ENCODE measurements at places on chromosomes 13 and 19.

GRCh38 chr13:42985312-42986175 is 6.5 kb downstream of the EPSTI1 start:
- DNase-seq = peak; percentile 43
- no peak overlapping the region for H3K4me3 ChIP-seq
- H3K27me3 ChIP-seq = no peaks in the 10 kb centered on the region
- peak overlapping the region; percentile 12 for H3K27ac ChIP-seq
- peaks cover 25% of the 10 kb centered on the region for H3K4me1 ChIP-seq

- peak overlapping the region; percentile 19 for H3K27ac ChIP-seq
- no peaks in the 10 kb centered on the region for H3K27me3 ChIP-seq
- no peaks in the 10 kb centered on the region for H3K36me3 ChIP-seq
- peaks cover 28% of the 10 kb centered on the region for H3K4me1 ChIP-seq
Observed at GRCh38 chr13:47184321-47184720, 287.5 kb upstream of the HTR2A start.

GRCh38 chr13:30763786-30764413 is 28.6 kb downstream of the ALOX5AP start:
- H3K27ac ChIP-seq = no peak overlapping the region
- no peak overlapping the region for H3K4me3 ChIP-seq
- H3K36me3 ChIP-seq = no peaks in the 10 kb centered on the region
- DNase-seq = peak; percentile 36
- no peaks in the 10 kb centered on the region for H3K4me1 ChIP-seq

- H3K4me1 ChIP-seq = no peaks in the 10 kb centered on the region
- H3K4me3 ChIP-seq = no peak overlapping the region
- no peak overlapping the region for H3K27ac ChIP-seq
- H3K36me3 ChIP-seq = no peaks in the 10 kb centered on the region
- H3K27me3 ChIP-seq = no peaks in the 10 kb centered on the region
Observed at GRCh38 chr19:52823676-52824075, 2.2 kb upstream of the ZNF28 start.

DNA sequence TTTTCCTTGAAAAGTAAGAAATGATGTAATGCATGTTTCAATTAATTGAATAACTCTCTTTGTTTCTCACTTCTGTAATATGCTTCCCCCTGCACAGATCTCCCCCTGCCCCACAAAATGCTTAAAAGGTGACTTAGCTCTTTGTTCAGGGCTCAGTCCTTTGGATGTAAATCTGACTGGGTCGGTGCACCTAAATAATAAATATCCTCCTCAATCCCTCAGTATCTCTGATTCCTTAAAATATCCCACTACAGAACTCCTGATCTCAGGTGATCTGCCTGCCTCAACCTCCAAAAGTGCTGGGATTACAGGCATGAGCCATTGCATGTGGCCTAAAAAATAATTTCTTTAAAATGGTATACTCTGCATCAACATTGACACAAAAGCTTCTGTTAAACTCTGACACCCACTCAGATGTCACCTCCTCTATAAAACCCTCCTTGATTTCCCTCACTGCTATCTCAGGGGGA is 107.0 kb downstream of the ZNF429 start:
- DNase-seq = no peak
- no peaks in the 10 kb centered on the region for H3K27me3 ChIP-seq
- no peak overlapping the region for H3K4me3 ChIP-seq
- H3K4me1 ChIP-seq = no peaks in the 10 kb centered on the region

DNA sequence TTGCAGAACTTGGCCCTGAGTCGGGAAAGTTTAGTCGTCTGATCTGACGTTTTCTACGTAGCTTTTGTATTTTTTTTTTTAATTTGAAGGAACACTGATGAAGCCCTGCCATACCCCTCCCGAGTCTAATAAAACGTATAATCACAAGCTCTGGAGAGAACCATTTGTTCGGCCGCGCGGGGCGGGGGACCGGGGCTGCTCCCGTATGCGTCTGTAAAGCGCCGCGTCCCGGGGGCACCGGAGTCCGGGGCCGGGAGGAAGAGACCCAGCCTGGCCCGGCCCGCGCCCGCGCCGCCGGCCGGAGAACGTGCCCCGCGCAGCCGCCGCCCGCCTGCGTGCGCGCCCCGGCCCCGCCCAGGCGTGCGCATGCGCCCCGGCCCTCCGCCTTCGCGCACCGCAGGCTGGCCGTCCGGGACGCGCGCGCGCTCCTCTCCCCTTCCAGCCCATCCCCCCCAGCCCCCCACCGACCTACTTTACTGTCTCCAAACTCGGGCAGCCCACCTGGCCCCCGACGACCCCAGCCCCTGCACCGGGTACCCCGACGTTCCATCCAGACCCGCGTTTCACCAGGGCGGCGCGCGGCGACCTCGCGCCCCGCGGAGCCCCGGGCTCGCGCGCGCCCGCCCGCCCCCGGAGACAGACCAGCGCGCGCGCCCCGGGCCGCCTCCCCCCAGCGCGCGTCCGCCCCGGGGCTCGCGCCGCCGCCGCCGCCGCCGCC is 785 bp upstream of the USF2 start:
- 0 out of 2 replicates have a peak, but pooled peaks cover 9% of the 10 kb centered on the region for H3K36me3 ChIP-seq
- no peaks in the 10 kb centered on the region for H3K4me1 ChIP-seq
- peak overlapping the region; percentile 98 for H3K4me3 ChIP-seq
- DNase-seq = peak; percentile 88
- peaks cover 3% of the 10 kb centered on the region for H3K27me3 ChIP-seq

- no peak for DNase-seq
- H3K27ac ChIP-seq = no peak overlapping the region
- no peaks in the 10 kb centered on the region for H3K4me1 ChIP-seq
- no peaks in the 10 kb centered on the region for H3K36me3 ChIP-seq
- H3K27me3 ChIP-seq = no peaks in the 10 kb centered on the region
- H3K4me3 ChIP-seq = no peak overlapping the region
Observed at GRCh38 chr19:57954996-57955395, 7.5 kb upstream of the ZNF256 start.

DNA sequence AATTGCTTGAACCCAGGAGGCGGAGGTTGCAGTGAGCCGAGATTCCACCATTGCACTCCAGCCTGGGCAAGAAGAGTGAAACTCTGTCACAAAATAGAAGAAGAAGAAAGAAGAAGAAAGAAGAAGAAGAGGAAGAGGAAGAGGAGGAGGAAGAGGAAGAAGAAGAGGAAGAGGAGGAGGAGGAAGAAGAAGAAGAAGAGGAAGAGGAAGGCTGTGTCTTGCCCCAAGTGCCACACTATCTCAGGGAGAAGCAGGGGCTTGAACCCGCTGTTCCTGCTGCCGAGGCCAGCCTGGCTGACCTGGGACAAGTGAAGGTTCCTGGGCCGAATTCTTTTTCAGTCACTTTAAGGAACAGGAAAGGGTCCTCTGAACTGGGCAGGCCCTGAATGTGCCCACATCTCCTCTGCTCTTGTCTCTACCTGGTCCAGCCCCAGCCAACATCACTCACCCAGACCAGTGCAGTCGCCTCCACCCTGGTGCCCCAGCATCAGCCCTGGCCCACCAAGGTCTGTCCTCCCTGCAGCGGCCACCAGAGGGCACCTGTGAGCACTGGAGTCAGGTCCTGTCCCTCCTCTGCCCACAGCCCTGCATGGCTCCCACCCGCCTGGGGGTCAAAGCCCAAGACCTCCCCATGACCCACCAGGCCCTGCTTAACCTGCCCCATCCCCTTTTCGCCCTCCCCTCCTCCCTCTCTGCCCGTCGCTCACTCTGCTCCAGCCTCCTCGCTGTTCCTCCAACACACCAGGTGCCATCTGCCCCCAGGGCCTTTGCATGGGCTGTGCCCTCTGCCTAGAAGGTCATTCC is 20.0 kb downstream of the TICAM1 start:
- H3K4me3 ChIP-seq = no peak overlapping the region
- DNase-seq = peak; percentile 67
- H3K27me3 ChIP-seq = no peaks in the 10 kb centered on the region
- no peaks in the 10 kb centered on the region for H3K36me3 ChIP-seq
- peaks cover 4% of the 10 kb centered on the region for H3K4me1 ChIP-seq

DNA sequence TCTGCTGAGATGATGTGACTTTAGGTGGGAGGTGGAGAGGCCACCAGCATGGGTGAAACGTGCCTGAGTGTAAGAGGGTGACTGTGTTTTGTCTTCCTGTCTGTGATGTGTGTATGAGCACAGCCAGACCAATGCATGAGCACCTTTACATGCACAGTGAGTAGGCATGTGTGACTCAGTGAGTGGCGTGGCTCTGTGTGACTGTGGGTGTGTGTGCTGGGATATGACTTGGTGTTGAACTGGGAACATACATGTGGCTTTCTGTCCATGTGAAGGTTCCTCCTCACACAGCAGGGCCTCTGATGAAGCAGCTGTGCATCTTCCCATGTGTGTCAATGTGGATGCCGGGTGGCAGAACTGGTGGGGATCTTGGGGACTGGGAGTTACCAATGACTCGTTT is 19.9 kb upstream of the LGALS13 start:
- no peaks in the 10 kb centered on the region for H3K36me3 ChIP-seq
- no peaks in the 10 kb centered on the region for H3K4me1 ChIP-seq
- H3K27ac ChIP-seq = no peak overlapping the region
- no peak overlapping the region for H3K4me3 ChIP-seq

GRCh38 chr13:36965767-36966166 is 33.4 kb downstream of the ALG5 start:
- peaks cover 44% of the 10 kb centered on the region for H3K36me3 ChIP-seq
- peak overlapping the region; percentile 88 for H3K27ac ChIP-seq
- peaks cover 14% of the 10 kb centered on the region for H3K4me1 ChIP-seq

GRCh38 chr13:48782429-48782840 is 128.7 kb downstream of the CYSLTR2 start:
- no peak overlapping the region for H3K4me3 ChIP-seq
- 0 out of 2 replicates have a peak, but pooled peaks cover 5% of the 10 kb centered on the region for H3K36me3 ChIP-seq
- DNase-seq = no peak

DNA sequence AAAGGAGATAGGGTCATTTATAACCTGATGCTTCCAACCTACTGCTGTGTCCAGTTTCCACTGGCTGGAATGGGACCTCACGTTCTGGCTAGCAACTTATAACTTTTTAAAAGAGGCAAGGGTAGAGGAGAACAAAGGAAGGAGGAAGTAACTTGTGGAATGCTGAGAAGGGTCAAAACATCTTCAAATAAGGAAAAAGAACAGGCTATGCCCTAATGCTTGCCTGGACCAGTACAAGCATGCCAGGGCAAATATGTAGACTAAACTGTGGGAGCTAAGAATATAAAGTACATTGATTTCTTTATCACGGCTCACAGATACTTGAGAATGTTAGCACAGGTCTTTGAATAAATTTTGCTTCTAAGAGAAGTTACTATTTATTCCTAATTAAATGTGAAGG is 1.5 kb upstream of the ZNF561 start:
- no peak for DNase-seq
- no peak overlapping the region for H3K27ac ChIP-seq
- no peak overlapping the region for H3K4me3 ChIP-seq
- H3K36me3 ChIP-seq = peaks cover 11% of the 10 kb centered on the region
- H3K27me3 ChIP-seq = no peaks in the 10 kb centered on the region

GRCh38 chr19:20969498-20969897 is 46.4 kb downstream of the ZNF85 start:
- no peak overlapping the region for H3K4me3 ChIP-seq
- H3K4me1 ChIP-seq = no peaks in the 10 kb centered on the region
- no peaks in the 10 kb centered on the region for H3K36me3 ChIP-seq
- H3K27ac ChIP-seq = no peak overlapping the region
- no peaks in the 10 kb centered on the region for H3K27me3 ChIP-seq

- no peak overlapping the region for H3K27ac ChIP-seq
- DNase-seq = peak; percentile 78
- H3K27me3 ChIP-seq = peaks cover 12% of the 10 kb centered on the region
Observed at GRCh38 chr19:35828692-35829301, 16.2 kb upstream of the PRODH2 start.

DNA sequence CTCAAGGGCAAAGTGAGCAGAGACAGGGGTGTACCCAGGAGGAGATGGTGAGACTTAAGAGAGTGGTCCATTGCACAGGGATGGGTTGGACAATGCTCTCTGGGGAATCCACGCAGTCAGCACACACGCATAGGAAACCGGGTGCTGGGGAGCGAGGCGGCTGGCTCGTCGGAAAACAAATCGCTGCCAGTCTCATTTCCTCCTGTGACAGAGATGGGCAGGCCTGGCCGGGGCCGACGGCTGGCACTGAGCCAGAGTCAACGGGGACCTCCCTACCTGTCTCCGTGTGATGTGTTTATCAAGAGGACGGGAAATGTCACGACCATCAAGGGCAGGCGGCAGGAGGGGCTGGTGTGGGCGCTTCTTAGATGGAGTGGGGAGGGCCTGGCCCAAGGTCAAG is 27.3 kb downstream of the PTPRS start:
- DNase-seq = no peak
- H3K27ac ChIP-seq = no peak overlapping the region
- H3K4me1 ChIP-seq = no peaks in the 10 kb centered on the region
- H3K36me3 ChIP-seq = no peaks in the 10 kb centered on the region

GRCh38 chr13:21011378-21011777 is 50.0 kb downstream of the LATS2 start:
- H3K27me3 ChIP-seq = no peaks in the 10 kb centered on the region
- H3K36me3 ChIP-seq = no peaks in the 10 kb centered on the region
- H3K4me3 ChIP-seq = no peak overlapping the region

DNA sequence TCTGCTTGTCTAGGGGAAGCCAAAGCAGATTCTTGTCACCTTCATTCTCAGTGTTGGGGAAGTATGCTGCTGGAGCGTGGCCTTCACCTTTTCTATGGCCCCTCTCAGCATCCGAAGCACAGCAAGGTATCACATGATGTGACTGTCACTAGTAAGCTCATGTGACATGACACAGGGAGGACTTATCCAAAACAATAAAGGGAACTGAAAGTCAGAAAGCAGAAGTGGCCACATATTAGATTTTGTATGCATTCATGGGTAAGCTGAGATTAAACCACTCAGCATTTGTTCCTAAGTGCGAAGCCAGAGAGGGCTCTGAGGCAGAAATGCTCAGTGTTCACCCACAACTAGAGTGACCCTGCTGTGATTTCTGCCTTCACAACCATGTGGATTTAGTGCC is 72.8 kb upstream of the PCDH8 start:
- H3K27ac ChIP-seq = no peak overlapping the region
- H3K4me1 ChIP-seq = no peaks in the 10 kb centered on the region
- no peaks in the 10 kb centered on the region for H3K27me3 ChIP-seq

- peak; percentile 68 for DNase-seq
- no peaks in the 10 kb centered on the region for H3K27me3 ChIP-seq
- no peaks in the 10 kb centered on the region for H3K36me3 ChIP-seq
Observed at GRCh38 chr13:47237571-47237970, 340.7 kb upstream of the HTR2A start.

All from GM23248 (cell line).